ENCODE measurements at places on chromosomes 11 and 22. TPM values are rescaled to one million over a fixed set of nuclear protein-coding genes. Genes with fewer than 3 reads are reported as not detected.

Gene KCNJ5
- 0.08 TPM for total RNA-seq

Gene C11orf87
- total RNA-seq: 0.03 TPM

Gene FOLH1
- total RNA-seq: not detected

Gene JHY
- total RNA-seq: 3.4 TPM

Gene FXYD2
- 16.9 TPM for total RNA-seq

Gene FGF4
- total RNA-seq: not detected

Gene COX8A
- total RNA-seq: 975 TPM

Gene TCN1
- 0.57 TPM for total RNA-seq

Gene DGCR6L
- 45.3 TPM for total RNA-seq

Gene MCM5
- 75.8 TPM for total RNA-seq

Gene MYO18B
- total RNA-seq: not detected

Gene MS4A12
- total RNA-seq: not detected

Gene RFPL3
- total RNA-seq: not detected

Gene TMPRSS5
- 0.08 TPM for total RNA-seq

Gene ANKRD13D
- 29.6 TPM for total RNA-seq

Gene OR5AN1
- not detected for total RNA-seq

Gene LRRC32
- total RNA-seq: 0.15 TPM

Gene TRIM51
- not detected for total RNA-seq

Gene OR56A3
- total RNA-seq: not detected

Gene ASRGL1
- total RNA-seq: 10.1 TPM

Gene ALG8
- total RNA-seq: 52.6 TPM

Gene SLC22A8
- total RNA-seq: not detected

Gene FBXO3
- 27.4 TPM for total RNA-seq

Gene CBLIF
- not detected for total RNA-seq

Gene LRRC4C
- total RNA-seq: not detected

Gene TNNT3
- total RNA-seq: not detected

Gene OMP
- total RNA-seq: not detected
